GM04504 (cell line): ENCODE measurements at places on chromosomes 12 and 14.
A peak's percentile ranks its signal among the peaks of the same experiment; 100 is the strongest.

DNA sequence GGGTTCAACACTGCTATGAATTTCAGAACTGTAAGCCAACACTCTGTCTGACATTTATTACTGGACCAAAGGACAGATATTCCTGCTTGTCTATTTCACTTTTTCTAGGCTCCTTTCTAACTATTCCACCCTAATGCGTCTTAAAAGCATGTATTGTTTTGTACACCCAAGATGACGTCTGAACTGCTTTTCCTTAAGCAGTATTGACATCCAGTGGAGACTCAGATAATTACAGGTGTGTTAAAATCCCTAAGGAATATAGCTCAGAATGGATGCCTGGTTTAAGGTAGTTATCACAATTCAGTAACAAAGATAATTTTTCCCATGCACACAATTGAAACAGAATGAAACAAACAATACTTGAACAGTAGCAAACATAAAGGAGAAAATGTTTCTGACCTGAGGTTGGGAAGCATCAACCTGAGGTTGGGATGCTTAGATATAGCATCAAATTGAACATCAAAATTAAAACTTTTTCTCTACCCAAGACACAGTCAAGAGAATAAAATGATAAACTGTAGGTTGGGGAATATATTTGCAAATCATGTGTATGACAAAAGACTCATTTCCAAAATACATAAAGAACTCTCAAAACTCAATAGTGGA lies 93.7 kb upstream of the PTPRR start:
- DNase-seq, result no peak

- DNase-seq, result peak; percentile 33
These were observed 79.6 kb upstream of the SLC38A2 start for GRCh38 chr12:46452061-46452615.

GRCh38 chr12:2032506-2032905 lies 20.3 kb upstream of the CACNA1C start:
- DNase-seq, result no peak

- DNase-seq, result no peak
These were observed 37.9 kb downstream of the LRRK2 start for GRCh38 chr12:40262657-40263056.

DNA sequence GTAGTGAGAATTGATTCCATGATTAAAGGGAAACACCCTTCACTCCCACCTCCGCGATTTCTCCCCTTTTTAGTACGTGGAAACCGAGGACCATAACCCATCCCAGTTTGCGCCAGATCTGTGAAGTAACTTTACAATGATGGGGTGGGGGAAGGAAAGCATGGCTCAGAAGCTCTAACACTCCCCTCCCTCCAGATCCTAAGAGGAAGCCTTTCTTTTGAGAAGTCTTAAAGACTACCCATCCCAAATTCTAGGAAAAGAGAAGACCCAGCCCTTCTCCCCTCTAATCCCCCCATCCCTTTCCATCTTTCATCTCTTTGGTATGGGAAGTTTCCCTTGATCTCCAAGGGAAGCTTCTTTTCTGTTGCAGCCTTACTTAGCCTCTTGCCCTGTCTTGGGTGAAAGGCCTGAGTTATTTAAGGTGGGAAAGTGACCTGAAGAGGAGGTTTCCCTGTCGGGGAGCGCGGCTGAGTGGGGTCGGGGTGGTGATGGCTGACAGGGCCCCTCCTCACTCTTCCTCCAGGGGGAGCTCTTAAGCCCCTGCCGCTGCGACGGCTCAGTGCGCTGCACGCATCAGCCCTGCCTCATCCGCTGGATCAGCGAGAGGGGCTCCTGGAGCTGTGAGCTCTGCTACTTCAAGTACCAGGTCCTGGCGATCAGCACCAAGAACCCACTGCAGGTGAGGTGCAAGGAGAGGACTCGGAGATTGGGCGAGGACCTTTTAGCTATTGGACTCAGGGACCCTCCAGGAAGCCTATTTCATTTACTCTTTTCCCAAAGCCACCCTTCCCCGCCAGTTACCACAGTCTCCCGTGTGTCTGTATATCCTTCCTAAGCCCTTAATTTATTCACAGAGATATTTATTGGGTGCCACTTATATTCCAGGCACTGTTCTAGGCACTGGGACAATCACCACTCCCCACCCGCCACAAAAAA lies 1.8 kb downstream of the MARCHF9 start:
- DNase-seq, result no peak

DNA sequence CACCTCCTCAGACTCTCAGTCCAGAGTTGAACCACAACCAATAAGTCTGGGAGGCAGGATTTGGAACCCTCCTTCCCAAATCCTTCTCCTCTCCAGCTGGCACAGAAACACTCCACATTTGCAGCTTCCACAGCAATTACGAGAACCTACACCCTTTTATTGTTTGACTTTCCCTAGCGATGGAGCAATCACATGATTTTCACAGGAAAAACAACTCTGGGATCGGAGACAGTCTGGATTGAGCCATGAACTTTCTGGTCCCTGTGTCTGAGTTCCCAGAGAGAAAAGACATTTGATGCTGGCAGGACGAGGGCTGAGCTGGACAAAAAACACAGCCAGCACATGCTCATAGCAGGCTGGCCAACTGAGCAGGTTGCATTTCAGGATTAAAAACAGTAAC lies 49.0 kb upstream of the STON2 start:
- DNase-seq, result no peak

- no peak for DNase-seq
These were observed 1.1 kb downstream of the PAX9 start for GRCh38 chr14:36662543-36663403.

GRCh38 chr12:12443431-12443878 lies 86.6 kb downstream of the BORCS5 start:
- no peak for DNase-seq

DNA sequence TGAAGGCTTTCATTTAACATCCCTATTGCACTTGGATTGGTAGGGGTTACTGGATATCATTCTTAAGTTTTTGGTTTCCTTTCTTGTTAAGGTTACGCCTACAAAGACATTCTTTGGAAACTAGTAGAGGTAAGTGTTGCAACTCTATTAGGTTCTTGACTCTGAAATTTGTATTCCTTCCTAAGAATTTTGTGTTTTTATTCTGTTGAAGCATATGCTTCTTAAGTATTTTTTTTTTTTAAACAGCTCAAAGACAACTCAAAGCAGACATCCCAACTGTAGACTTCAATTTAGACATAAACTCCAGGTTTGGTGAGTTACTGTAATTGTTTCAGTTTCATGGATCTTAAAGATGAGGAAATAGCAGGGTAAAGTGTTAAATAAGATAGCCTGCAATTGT lies 1.1 kb upstream of the RBMS2 start:
- no peak for DNase-seq

DNA sequence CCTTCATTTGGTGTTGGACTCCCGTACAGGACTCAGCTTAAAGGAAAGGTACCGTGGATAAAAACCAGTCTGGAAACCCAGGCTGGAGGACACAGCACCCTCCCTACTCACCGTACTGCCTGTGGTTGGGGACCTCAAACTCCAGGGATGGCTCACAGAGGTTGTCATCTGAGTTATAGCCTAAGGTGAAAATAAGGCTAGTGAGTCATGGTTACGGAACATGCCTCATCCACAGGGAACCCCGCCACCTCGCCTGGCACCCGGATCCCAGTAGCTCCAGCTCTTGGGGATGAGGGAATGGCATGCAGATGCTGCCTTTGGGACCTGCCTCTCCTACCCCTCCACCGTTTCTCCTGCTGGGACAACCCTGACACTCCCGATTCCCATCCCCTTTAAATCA lies 36.8 kb upstream of the GPR68 start:
- DNase-seq, result peak; percentile 47

GRCh38 chr12:112792301-112792700 lies 753 bp downstream of the RPH3A start:
- DNase-seq, result no peak

DNA sequence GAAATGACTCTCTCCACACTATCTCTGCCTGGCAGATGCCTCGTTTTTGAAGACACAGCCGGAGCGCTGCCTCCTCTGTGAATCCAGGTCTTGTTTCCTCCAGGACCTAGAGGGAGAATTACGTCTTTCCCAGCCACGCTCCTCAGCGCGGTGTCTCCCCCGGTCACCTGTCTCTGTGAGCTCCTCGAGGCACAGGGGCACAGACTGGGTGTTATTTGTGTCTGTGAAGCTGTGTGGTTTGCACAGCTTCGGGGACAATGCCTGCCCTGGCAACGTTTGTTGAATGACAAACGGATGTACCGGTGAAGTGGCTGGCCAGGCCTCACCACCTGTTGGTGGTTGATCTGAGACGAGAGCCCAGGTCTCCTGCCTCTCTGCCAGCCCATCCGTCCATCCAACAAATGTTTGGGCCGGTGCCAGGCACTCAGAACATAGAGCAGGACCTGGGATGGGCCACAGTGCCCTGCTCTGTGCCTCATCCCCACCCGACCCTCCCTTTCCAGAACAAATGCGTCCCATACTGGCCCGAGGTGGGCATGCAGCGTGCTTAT lies 6.1 kb downstream of the PTPN6 start:
- no peak for DNase-seq

DNA sequence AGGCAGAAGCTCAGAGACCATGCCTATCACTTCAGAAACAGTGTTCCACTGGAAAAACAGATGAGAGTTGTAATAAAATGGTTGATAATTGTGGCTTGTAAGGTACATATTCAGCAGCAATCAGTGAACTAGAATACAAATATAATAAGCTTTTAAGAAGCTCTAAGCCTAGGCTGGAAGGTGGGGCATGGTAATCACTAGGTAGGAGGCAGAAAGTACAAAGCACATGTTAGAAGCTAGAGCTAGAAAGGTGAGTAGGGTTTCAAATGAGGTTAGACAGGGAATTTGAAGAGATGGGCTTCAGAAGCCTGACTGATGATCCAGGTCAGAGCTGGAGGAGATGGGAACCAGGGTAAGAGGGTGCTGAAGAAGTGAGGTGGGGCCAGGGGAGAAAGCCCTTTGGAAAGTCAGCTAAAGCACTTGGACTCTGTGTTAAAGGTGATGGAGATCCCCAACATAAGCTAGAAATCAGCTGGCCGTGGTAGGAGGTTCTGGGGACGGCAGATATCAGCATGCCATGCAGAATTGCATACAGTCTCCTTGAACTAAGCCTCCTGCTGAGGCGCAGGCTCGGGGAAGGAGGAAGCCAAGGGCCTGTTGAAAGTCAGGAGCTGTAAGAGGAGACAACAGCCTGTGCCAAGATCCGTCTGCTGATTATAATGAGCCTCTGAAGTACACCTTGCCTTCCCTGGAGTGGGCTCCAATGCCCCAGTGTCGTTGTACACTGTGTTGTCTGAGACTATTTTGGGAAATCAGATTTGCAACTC lies 659.4 kb downstream of the BCL11B start:
- DNase-seq, result no peak

DNA sequence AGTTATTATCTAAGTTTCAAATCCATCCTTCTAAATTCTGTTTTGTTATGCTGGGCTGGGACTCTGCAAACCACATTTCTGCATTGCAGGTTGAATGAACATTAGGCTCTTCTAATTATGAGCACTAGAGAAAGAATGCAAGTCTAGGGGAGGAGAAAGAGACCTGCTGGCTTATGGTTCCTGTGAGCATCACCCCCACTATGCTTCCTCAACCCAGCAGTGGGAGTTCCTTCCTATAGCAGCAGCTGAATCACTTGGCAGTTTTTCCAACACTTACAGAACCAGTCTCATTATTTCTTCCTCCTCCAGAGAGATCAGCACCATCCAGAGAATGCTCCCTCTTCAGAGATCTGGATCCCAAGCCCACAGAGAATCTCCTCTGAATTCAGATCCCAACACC lies 297.7 kb upstream of the CLEC14A start:
- peak; percentile 74 for DNase-seq

DNA sequence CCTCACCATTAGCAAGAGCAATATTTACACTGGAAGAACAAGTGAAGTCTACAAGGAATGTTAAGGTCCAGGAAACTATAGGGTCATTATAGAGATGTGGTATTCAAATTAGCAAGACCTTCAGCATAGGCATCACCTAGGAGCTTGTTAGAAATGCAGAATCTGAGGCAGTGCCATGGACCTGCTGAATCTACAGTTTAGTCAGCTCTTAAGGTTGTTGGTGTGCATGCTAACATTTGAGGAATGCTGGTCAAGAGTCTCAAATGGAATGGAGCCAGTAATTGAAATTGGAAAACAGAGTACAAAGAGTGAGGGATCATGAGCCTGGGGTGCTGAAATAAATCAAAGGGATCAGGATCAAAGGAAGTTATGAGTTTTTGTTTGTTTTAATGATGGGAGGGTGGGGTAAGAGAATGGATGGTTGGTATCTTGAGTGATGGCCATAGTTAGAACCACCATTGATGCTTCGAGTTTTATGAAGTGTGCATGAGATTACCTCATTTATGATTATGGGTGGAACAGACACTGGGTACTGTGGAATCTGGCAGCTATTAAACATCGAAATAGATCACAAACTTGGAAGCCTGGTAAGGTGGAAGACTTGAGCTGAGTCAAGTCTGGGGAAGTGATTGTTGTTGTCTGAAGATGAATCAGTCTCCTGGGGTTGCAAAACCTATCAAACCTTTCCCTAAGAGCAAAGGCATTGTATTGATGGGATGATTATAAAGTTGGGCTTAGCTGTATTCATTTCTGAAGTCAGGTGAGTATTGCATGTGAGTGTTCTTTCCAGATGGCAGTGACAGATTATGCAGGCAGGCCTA lies 323.3 kb upstream of the E2F7 start:
- no peak for DNase-seq

GRCh38 chr12:15558915-15559528 lies 230.2 kb downstream of the EPS8 start:
- peak; percentile 83 for DNase-seq

GRCh38 chr12:25594376-25594775 lies 41.3 kb upstream of the LMNTD1 start:
- DNase-seq, result peak; percentile 24

- DNase-seq, result no peak
These were observed 20.9 kb upstream of the BLTP3B start for GRCh38 chr12:100163416-100164152.

- DNase-seq, result no peak
These were observed 152.2 kb upstream of the BMP4 start for GRCh38 chr14:54108481-54109471.

DNA sequence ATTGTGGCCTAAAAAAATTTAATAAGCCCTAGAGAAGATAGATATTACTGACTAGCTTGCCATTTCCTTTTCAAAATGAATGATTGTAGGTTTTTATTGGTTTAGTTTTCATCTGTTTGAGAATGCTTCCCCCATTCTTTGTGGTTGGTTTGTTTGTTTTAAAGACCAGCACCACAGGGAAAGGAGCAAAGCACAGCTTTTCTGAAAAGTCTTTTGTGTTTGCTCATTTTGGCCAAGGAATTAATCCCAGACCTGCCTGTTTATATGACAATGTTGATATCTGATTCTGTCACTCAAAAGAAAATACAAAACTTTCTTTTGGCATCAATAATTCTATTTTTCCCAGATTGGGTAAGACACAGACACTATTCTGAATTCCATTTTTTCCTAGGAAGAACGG lies 312.5 kb upstream of the FLRT2 start:
- no peak for DNase-seq

GRCh38 chr12:102465762-102466560 lies 14.4 kb downstream of the IGF1 start:
- DNase-seq, result no peak

GRCh38 chr12:117037289-117038022 lies 61.8 kb downstream of the TESC start:
- DNase-seq, result no peak
